Bronchial smooth muscle cell (primary cell): ENCODE measurements at places on chromosomes 5 and 9. TPM values are rescaled to one million over a fixed set of nuclear protein-coding genes. Genes with fewer than 3 reads are reported as not detected.

The CDK9 gene
- total RNA-seq: 35.8 and 52.8 TPM in 2 replicates

The WDR38 gene
- not detected in 2 replicates for total RNA-seq

The FSD1L gene
- total RNA-seq: 3.6 and 4.6 TPM in 2 replicates

The PCA3 gene
- total RNA-seq: under 0.01 and 0.26 TPM in 2 replicates

The TLX3 gene
- not detected in 2 replicates for total RNA-seq
